ENCODE measurements at places on chromosomes 1 and 21.

- DNase-seq, result peak; percentile 72
Observed at GRCh38 chr1:231936983-231937775, 310.6 kb downstream of the DISC1 start.

- no peak for DNase-seq
Observed at GRCh38 chr1:9451081-9451480, 88.2 kb upstream of the SLC25A33 start.

- DNase-seq, result no peak
Observed at GRCh38 chr1:160945079-160945478, 9.5 kb downstream of the ITLN2 start.

- no peak for DNase-seq
Observed at GRCh38 chr1:169121146-169121923, 14.8 kb downstream of the ATP1B1 start.

DNA sequence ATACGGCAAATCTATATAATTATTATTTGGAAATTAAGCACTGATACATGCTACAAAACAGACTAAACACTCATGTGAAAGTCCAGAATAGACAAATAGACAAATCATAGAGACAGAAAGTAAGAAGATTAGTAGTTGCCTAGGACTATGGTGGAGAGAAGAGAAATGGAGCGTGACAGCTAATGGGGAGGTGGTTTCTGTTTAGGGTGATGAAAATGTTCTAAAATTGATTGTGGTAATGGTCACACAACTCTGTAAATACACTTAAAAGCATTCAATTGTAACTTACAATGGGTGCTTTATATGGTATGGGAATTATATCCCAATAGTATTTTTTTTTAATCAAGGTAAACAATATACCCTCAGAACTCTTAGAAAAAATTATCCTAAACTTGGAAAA is 20.4 kb upstream of the ITLN2 start:
- DNase-seq, result no peak

DNA sequence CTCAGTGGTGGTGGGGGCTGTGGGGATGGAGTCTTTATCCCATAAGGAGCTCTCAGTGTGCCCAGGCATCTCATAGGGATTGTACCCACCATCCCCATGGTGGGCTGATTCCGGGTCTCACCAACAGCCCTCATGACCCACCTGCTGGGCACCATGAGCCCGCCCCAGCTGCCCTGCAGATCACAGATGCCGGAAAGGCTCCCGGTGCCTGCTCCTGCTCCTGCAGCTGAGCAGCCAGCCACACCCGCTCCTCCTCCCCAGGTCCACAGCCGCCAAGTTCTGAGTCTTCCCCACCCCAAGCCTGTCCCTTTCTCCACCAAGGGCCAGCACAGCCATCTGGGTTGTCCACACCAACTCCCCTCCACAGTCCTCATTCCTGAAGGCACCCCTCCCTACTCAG is 15.5 kb upstream of the TSPEAR start:
- DNase-seq, result no peak

DNA sequence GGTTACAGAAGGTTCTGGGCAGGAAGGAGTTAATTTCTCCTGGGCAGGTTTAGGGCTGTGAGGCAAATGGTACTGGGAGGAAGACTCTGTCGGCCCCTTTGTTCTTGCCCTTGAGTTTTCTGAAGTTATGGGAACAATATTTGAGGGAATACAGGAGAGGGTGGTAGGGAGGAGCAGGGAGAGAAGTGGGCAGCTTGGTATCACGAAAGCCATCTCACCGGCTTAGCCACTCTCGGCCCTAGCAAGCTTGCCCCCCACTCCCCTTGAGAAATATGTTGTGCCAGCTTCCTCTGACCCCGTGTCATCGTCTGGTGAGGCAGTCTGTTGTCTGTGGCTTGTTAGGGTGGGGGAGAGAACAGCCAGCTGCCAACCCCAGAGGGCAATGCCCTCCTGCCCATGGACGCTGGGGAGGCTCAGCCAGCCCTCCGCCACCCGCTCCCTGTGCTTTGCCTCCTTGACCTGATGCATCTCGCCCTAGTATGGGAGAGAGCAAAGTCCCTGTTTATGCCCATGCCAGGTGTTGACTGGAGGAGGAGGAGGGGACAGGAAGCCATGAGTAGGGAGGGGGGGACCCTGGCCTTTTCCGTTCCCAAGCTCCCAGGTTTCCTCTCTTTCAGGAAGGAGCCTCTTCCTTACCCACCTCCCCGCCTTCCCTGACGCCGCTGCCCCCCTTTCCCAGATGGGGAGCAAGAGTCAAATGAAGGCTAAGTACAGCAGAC is 1.2 kb downstream of the EFNA1 start:
- no peak for DNase-seq

DNA sequence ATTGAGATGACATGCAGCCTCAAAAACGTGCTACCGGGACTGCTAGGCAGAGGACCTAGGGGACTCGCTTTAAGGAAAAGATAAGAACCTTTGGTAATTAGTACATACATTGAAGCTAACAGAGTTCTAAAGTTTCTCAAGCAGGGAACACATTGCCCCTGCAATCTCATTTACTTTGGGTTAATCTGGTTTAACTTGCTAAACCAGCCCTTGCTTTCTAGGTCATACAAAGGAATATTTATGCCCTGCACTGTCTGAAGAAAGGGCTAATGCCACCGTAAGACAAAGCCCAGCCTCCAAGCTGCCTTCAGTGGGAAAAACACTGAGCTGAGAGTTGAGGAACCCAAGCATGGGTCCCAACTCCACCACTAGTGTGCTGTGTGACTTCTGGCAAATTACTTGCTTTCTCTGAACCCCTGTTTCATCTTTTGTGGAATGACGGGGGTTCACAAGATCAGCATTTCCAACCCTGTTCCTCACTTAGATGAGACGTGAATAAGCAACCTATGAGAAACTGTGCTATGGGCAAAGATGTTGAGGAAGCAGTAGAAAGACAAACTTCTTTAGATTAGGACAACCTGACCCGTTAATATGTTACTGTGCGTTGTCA is 66.3 kb downstream of the VWA5B1 start:
- DNase-seq, result no peak

- no peak for DNase-seq
Observed at GRCh38 chr1:199665371-199665770, 362.1 kb upstream of the NR5A2 start.

DNA sequence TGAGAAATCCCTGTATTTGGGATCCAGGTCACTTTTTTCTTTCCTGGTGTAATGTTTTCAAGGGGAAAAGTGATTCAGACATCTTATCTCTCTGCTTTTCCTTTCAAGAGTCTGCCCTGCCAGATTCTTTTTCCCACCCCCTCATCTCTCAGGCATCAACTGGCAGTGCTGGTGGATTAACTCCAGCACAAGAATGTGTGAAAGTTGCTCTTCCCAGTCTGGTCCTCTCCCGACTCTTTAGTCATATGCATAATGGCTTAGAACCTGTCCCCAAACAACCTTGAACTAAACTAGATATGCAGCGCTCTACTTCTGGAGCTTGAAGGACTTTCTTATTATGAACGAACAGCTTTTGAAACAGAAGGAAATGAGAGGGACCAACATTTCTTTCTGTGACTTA is 88.5 kb downstream of the SLC44A5 start:
- DNase-seq, result no peak

DNA sequence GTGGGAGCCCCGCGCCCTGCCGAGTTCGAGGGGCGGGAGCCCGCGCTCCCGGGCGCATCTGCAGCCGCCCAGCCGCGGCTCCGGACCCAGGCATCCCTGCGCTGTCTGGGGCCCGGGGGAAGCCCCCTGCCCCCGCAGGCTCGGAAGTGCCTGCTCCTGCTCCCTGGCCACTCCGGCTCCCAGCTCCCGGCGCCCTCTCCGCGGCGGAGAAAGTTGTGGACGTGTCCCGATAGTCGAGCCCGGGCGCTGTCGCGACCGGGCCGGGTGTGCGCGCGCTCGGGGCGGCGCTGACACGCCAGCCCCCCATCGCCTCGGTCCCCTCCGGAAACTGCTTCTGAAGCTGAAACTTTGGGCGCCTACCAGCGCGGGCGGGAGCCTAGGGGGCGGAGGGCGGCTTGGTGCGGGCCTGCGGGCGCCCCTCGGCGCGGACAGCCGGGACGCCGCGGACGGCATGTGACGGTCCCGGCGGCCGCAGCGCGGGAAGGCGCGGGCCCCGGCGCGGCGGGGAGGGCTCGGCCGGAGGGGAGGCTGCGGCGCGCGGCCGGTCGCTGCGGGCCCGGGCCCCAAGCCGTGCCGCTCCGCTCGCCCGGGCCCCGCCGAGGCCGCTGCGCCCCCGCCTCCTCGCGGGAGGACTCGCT is 515 bp downstream of the MAN1C1 start:
- DNase-seq, result no peak

GRCh38 chr1:234478152-234478480 is 863 bp downstream of the TARBP1 start:
- DNase-seq, result no peak

DNA sequence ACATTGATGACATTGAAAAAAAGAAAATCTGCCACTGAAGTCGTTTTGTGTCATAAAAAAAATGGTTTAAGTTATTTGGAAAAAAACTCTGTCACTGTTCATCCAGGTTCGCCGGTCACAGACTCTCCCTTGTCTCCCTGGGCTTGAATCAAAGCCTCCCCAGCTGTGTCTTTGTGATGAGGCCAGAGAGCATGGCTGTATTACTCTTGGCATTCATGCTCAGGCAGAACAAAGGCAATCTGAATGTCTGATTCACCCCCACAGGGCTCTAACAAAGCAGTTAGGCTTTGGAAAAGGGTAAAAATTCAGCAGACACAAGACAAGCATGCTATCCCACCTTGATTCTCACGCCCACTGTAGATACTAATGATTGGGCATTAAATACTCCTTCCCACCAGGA is 304.3 kb upstream of the PLD5 start:
- no peak for DNase-seq

DNA sequence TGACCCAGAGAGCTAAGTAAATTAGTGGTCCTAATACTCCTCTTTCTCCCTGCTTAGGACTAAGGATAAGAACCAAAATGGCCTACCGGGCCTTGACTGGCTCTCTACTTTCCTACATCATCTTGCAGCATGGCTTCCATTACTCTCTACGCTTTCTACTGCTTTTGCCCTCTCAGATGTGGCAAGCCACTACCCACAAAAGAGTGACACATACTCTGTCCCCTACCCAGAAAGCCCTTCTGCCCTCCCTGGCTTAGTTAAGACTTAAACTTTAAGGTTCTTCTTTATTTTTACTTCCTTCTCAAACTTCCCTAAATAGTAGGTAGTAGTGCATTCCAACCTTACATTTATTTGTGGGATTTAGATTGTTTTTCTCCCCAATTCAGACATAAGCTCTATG is 228.1 kb downstream of the TPR start:
- DNase-seq, result no peak

- DNase-seq, result no peak
Observed at GRCh38 chr1:169129109-169129784, 22.8 kb downstream of the ATP1B1 start.

DNA sequence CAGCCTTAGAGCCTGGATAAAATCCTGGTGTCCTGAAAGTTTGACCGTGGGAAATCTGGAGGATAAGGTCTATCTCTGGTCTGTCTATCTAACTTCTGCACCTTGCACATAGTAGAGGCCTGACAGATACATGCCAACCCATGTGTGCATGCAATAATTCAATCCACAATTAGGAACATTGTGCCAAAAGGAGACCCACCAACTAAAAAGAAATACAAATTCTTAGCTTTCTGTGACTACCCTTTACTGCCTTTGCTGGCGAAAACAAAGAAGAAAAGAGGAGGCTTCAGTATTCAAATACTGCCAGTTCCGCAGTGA is 381 bp upstream of the KLHL20 start:
- no peak for DNase-seq

DNA sequence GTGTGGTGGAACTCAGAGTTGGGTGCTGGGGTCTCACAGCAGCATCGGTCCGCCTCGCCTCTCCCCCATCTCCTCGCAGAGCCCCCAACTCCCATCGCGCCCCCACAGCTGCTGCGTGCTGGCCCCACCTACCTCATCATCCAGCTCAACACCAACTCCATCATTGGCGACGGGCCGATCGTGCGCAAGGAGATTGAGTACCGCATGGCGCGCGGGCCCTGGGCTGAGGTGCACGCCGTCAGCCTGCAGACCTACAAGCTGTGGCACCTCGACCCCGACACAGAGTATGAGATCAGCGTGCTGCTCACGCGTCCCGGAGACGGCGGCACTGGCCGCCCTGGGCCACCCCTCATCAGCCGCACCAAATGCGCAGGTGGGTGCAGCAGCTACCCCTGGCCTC is 24.2 kb downstream of the PTPRU start:
- peak; percentile 36 for DNase-seq

DNA sequence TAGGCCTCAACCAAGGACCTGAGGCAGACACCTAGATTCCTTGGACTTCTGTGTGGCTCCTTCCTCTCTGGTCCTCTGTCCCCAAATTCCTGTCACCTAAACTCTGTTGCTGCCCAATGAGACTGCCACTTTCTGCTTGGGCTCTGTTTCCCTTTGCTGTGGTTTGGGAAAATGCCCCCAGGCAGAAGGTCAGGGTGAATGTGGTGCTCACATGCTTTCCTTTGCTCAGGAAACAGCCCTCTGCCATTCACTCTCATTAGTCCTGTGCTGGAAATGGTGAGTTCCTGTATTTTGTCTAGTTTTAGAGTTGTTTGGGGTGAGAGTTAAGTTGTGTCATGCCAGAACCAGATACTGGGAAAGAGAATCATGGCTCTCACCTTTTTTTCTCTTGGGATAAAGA is 22.7 kb upstream of the SHE start:
- no peak for DNase-seq

DNA sequence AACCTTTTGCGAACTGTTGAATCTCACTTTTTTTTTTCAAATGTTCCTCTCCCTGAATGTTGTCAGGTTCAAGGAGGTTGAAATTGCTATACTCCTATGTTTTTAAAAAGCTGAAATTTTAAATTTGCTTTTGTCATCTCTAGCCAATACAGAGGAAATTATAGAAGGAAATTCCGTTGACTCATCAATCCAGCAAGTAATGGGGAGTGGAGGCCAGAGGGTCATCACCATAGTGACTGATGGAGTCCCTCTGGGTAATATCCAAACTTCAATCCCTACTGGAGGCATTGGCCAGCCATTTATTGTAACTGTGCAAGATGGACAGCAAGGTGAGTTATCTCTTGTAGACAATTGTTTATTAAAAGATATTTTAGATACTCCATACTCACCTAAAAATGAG is 36.3 kb downstream of the GABPB2 start:
- DNase-seq, result no peak

DNA sequence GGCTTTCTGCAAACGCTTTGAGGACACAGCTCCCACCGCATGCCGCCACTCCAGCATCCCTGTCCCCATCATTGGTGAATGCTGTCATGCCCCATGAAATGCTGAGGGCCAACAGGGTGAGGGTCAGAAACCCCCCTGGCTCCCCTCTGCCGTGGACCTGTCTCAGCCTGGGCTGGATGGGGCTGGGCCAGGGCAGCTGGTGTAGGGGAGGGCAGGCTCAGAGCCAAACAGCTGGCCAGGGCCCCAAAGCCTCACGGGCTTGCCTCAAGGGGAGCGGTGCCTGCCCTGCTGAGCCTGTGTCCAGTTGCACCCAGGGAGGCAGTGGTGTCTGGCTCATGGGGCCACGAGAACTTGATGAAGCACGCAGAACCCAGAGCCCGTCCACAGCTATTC is 49.7 kb downstream of the S100B start:
- DNase-seq, result no peak

- no peak for DNase-seq
Observed at GRCh38 chr1:32797456-32797855, 19.7 kb downstream of the YARS1 start.

Data from right forelimb (tissue), 1 donor.